Activated CD4-positive, alpha-beta T cell treated with anti-CD3 and anti-CD28 coated beads for 48 hours (primary cell): ENCODE measurements at places on chromosomes 4 and X.

- DNase-seq, result peak; percentile 24
Measured at GRCh38 chrX:63128509-63128908, 222.6 kb downstream of the SPIN4 start.

DNA sequence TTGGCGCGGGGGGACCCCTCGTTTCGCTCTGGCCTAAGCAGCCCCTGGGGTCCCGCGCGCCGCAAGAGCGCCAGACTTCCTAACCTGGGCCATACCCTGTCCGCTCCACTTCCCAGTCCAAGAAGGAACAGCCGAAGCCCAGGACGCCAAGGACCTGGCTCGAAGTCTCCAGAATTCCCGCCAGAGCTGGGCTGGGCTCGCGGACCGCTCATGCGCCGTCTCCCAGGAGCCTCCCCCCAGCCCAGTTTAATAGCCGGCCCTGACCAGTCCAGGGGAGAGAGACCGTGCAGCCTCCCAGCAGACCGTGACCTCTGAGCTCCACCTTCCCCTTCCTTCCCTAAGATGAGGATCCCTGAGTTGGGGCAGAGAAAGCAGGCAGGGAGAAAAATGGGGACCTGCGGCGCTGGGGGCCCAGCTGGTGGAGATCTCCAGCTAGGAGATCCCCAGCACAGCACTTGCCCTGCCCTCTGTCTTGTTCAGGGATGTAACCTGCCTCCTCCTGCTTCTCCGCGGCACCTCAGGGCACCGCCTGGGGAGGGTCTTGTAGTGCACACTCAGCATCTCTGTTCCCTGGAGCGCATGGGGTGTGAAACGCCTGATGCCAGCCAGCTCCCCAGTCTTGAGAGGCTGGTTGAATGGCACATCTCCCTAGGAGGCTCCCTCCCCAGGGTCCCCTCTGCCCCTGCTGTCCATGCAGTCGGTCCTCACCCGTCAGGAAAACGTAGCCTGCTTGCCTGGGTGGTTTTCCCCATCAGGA, 1.2 kb upstream of the LETM1 start:
- peak; percentile 20 for DNase-seq

GRCh38 chr4:76939184-76939583, 10.4 kb upstream of the SEPTIN11 start:
- no peak for DNase-seq

GRCh38 chr4:26432419-26432818, 57.9 kb downstream of the CCKAR start:
- DNase-seq, result no peak

DNA sequence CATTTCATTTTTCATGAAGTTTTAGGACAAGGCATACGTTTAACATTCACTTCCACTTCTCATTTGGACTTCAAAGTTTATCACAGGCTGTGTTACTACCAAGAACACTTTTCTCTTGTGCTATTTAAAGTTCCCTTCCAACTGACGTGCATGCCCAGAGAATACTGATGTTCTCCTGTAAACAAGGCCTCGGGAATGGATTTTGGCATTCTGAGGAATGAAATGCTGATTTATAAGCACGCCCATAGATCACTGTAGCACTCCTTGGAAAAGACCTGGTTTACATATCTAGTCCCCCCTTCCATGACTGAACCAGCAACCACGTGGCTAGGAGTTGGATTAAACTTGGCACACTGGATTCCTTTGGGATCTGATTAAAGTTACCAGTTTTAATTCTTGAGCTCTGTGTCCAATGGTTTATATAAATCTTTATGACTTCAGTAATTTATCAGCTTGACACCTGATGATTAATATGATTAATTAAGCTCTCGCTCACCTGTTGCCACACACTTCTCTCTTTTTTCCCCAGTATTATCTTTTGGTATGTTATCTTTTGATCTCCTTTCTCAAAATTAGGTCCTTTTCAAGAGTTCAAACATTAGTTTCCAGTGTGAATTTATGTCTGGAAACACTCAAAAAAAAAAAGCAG, 122.4 kb upstream of the HAND2 start:
- no peak for DNase-seq

DNA sequence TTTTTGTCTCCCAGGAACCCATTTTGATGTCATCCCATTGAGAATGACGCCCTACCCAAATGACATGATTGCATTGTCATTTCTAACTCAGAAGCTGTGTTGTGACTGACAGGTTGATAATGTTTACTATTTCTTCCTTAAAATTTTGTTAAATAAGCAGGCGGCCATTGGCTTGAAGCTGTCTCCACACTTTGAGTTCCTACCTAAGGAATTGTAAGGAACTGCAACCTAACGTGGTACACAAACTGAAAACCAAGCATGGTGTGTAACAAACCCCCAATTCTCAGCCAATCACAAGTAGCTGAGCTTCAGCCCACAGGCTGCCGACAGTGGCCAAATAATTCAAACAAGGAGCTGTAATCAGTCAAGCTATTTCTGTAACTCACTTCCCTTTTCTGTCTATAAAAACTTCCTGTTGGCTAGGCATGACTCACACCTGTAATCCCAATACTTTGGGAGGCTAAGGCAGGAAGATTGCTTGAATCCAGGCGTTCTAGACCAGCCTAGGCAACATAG, 2.9 kb upstream of the MND1 start:
- DNase-seq, result no peak

GRCh38 chr4:8015512-8015911, 75.9 kb upstream of the AFAP1 start:
- DNase-seq, result no peak

- no peak for DNase-seq
Measured at GRCh38 chr4:73223258-73223650, 35.3 kb downstream of the ANKRD17 start.

DNA sequence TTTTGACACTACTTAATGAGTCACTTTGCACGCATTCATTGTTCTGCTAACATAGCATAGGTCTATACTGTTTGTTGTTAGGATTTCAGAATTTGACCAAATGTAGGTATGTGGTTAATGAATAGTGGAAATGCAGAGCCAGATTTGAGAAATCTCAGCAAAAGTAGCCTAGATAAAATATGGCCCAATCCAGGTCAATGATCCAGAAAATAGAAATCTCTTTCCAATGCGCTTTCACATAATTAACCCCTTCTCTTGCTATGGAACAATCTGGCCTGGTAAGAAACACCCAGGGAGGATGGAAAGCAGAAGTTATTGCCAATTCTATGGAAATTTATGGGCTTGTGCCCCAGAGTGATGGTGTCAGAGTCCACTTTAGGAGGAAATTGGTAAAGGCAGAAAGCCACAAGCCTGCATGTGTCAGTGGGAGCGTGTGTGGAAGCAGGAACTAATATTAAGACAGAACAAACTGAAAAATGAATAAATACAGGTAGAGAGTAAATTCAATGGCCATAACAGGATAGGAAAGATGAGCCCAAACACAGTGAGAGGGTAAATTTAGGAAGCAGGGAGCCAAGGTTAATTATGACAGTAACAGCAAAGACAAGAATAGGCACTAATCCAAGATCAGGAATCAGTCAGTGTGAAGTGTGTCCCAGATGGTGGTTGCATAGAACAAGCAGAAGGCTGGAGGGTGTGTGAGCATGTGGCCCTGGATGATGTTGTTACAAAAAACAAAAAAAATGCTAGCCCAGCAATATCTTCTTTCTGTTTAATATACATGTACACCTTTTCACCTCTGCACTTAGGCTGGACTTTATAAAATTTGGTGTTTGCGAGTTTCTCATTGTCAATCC, 102.9 kb downstream of the SYTL5 start:
- no peak for DNase-seq

- DNase-seq, result no peak
Measured at GRCh38 chr4:43550981-43551627, 658.6 kb downstream of the GRXCR1 start.

DNA sequence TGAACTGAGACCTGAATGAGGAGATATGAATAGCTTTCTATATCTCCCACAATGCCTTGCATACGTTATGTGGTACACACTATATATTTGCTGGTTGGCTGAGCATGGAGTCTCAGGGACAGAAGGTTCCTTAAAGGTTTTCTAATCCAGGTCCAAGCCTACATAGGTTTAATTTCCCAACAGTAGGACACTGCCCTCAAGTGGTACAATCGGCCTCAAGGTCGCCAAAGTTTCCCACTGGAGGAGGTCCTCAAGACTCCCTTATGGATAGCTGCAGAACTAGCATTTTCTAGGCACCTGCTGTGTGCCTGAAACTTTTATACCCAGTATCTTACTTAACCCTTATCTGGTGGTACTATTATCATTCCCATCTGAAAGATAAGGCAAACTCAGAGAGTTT, 21.0 kb upstream of the EFNB1 start:
- DNase-seq, result no peak

DNA sequence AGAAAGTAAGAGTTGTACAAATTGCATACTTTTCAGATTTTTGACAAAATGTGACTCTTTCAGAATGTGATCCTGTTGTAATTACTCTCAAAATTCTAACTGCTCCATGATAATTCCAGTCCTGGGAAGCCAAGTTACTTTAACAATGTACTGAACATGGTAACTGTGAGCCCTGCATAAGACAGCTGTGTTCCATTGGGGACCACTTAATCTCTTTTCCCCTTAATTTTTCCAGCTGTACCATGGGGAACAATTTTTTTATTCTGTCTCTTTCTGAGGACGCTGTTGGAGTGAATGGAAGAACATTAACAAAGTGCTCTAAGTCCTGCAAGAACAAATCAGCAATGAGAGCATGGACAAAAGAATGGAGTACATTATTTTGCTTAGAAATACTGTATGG, 95.8 kb downstream of the UPRT start:
- no peak for DNase-seq

DNA sequence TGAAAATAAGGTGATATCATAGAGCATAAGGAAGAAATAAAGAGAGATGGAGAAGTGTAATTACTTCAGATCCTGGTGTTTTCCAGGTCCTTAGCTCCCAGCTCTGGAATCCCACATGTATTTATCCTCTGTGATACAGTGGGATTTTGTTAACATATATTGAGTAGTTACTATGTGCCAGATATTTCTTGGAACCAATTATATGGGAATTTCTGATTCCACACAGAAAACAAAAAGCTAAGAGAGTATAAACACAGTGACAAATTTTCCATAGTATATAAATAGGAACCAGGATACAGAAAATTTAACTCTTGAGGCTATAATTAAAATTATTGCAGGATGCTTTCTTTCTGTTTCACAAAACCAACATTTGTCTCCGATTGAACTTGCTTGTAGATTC, 1067.5 kb downstream of the PCDH7 start:
- no peak for DNase-seq

DNA sequence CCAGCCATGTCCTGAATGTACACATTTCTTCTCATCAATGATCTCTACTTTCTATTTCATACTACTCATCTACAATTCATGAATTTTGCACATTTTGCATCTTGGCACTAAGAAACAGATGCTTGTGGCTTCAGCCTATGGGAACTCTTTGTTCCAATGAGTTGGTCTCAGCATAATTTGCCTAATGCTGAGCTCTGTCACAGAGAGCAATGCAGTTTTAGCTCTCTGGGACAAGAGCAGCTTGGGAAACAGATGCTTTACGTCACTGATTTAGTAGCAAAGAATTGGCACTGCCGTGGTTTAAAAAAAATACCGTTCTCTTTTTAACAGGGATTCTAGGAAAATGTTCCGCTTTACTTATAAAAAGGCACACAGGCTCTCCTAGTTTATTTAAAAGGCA, 162.4 kb downstream of the WDFY3 start:
- DNase-seq, result no peak

DNA sequence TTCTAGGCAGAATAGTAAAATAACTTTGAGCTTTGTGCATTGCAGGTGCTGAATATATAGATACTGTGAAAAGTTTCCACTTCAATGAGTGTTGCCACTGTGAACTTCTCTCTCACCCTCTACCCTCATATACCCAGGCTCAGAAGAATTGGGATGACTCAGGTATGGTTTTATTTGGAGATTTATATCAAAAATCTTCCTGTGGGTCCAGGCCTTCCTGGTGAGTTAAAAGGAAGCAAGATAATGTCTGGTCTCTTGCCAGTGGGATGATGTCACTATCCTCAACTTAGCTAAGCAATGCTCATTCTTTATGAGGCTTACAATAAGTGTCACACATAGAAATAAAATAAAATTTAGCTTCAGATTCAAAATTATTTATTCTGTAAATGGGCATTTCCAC, 153.3 kb upstream of the TENT5D start:
- no peak for DNase-seq

GRCh38 chr4:128832243-128832625, 22.7 kb downstream of the JADE1 start:
- DNase-seq, result no peak

- DNase-seq, result no peak
Measured at GRCh38 chr4:57249083-57249482, 138.9 kb upstream of the IGFBP7 start.

GRCh38 chrX:17812763-17813162, 48.3 kb downstream of the RAI2 start:
- DNase-seq, result no peak

GRCh38 chr4:103498161-103499070, 221.4 kb downstream of the TACR3 start:
- DNase-seq, result peak; percentile 5

- DNase-seq, result no peak
Measured at GRCh38 chrX:103741879-103742278, 31.2 kb downstream of the TMEM31 start.

DNA sequence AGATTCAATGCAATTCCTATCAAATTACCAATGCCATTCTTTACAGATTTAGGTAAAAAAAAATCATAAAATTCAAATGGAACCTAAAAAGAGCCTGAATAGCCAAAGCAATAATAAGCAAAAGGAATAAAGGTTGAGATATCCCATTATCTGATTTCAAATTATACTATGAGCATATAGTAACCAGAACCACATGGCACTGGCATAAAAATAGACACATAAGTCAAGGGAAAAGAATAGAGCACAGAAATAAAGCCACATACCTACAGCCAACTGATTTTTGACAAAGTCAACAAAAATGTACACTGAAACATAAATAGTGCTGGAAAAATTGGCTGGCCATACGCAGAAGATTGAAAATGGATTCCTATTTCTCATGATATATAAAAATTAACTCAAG, 853.7 kb downstream of the FAT4 start:
- no peak for DNase-seq

GRCh38 chrX:134554291-134554690, 94.3 kb downstream of the HPRT1 start:
- no peak for DNase-seq

DNA sequence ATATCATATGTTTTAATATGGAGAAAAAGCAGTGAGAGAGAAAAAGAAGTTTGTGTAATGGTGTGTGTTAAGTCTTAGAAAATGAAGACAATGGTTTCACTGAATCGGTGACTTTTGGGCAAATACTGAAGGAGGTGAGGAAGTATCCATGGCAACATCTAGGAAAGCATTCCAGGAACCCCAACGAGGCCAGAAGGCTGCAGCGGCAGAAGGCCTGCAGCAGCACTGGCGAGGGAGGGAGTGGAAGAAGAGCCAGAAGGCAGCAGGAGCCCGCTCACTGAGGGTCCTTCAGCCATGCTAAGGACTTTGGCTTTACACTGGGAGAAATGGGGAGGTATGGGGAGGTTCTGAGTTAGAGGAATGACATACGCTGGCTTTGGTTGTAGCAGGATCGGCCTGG, 26.8 kb downstream of the COQ2 start:
- no peak for DNase-seq

- DNase-seq, result no peak
Measured at GRCh38 chrX:118497180-118497818, 1.7 kb downstream of the DOCK11 start.
